ENCODE measurements at places on chromosomes 3 and 15. TPM values are rescaled to one million over a fixed set of nuclear protein-coding genes. Genes with fewer than 3 reads are reported as not detected.

DNA sequence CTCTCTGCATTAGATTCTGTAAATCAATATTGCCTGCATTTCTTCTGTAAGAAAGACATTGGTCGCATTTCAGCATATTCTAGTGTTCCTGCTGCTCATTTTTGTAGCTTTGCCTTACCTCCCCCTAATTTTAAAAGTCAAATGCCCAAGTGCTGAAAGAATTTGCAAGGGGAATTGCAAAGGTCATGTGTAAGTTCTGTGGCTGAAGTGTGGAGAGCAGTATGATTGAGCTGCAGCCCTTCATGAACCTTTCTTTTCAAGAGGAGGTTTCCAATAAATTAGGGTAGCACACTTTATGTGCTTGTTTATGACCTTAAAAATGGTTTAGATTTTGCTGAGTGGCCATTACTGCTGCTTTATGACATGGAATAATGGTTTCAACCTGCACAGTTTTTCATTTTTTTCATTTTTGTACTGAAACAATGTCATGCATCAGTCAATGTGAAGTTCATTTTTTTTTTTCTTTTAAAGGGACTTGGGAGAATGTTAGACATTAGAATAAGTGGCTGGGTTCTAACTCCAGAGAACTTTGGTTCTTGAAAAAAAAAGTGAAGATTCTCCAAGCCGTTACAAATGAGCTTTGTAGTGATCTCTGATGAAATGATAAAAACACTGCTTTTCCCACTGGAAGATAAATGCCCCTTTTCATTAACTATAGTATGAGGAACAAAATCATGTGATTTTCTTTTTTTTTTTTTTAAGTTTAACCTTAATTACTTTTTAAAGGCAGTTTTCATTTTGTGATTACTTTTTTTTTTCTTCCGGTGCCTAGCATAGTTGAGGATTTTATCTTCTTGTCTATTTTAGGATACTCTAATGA lies 99.6 kb downstream of the MITF start:
- DNase-seq, result no peak

Gene CHRNA7
- polyA plus RNA-seq, result 25.3 TPM

Gene PLA2G4B
- polyA plus RNA-seq, result 21.8 TPM

DNA sequence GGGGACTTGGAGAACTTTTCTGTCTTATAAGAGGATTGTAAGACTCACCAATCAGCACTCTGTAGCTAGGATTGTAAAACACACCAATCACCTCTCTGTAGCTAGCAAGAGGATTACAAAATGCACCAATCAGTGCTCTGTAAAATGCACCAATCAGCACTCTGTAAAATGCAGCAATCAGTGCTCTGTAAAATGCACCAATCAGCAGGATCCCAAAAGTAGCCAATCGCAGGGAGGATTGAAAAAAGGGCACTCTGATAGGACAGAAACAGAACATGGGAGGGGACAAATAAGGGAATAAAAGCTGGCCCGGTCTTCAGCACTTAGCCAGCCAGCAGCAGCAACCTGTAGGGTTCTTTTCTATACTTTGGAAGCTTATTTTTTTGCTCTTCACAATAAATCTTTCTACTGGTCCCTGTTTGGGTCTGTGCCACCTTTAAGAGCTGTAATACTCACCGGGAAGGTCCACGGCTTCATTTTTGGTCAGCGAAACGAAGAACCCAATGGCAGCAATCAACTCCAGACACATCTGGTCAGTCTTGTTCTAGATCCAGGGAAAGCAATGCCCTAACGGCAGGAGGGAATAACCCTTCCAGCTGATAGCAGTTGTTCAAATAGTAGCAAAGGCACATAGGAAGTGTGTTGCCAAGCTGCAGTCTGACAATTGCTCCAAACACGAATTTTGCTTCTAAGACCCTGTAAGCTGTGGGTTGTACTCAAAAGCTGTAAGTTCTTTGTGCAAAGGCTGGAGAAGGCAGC lies 135.6 kb downstream of the TJP1 start:
- DNase-seq, result no peak

GRCh38 chr3:37905346-37905745 lies 43.7 kb downstream of the CTDSPL start:
- DNase-seq, result no peak

Gene DGKG
- polyA plus RNA-seq, result 4.8 TPM

Gene RARRES1
- 72.2 TPM for polyA plus RNA-seq

GRCh38 chr15:96500508-96500907 lies 170.0 kb downstream of the NR2F2 start:
- no peak for DNase-seq

DNA sequence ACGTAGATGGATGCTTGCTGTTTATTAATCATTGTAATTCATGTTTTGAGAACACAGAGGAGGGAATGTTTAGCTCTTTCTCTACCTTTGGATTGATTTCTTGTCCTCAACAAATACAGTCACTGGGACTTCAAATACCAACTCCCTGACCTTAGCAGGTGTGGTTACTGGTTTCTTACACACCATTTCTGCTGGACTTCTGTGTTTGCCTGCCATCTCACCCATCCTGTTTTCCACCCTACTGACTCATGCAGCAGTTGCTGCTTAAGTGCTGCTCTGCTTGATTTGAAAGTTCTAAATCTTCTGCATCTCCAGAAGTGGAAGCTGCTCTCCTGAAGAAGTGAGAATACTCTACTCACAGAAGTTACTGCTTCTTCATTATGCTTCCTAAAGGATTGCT lies 170.3 kb downstream of the ZPLD1 start:
- no peak for DNase-seq

Gene ITGA11
- polyA plus RNA-seq, result 1.1 TPM

GRCh38 chr3:107661447-107662123 lies 138.8 kb downstream of the BBX start:
- DNase-seq, result no peak

- DNase-seq, result no peak
Measured at GRCh38 chr3:144638009-144638408, 666.4 kb downstream of the DIPK2A start.

Gene MIX23
- 41.2 TPM for polyA plus RNA-seq

DNA sequence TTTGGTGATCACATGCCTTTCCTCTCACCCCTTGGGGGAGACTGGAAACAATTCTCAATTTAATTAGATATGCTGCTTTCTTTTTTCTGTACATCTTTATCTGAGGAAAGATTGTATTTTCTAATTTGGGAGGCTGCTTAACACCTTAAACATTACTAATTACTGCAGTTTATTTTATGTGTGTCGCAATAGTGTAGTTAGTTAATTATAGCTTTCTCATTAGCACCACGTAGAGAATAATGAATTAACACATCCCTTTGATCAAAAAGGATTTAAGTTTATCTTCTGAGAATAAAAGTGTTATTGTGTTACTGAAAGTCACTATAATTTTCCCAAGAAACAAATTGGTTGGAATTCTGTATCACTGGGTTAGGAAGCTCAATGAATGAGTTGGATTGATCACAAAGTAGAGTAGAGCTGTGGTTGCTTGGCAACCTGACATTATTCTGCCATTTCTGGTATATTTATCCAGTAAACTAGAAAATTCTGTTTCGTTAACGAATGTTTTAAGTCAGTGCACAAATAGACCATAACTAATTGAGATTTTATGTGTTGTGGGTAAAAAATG lies 4.3 kb downstream of the CHL1 start:
- DNase-seq, result no peak

- DNase-seq, result no peak
Measured at GRCh38 chr3:71119171-71119570, 464.4 kb downstream of the FOXP1 start.

DNA sequence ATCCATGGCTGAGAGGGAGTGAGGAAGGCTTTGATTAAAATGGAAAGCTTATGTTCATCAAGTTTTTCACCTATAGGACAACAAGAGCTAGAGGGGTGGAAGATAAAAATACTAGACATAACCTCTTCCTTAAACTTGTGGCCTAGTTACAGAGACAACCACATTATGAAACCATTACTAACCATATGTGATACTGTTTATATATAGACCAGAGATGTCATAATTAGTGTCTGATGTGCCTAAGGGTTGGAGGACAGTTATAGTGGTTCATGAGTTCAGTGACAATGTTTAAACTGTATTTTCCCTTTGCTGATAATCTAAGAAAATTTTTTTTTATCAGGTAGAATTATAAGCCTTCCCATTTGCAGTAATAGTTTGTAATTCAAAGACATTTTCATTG lies 23.7 kb downstream of the PHLDB2 start:
- no peak for DNase-seq

- no peak for DNase-seq
Measured at GRCh38 chr3:164832216-164832615, 246.1 kb downstream of the SI start.

Gene ADAMTS17
- 2.0 TPM for polyA plus RNA-seq

DNA sequence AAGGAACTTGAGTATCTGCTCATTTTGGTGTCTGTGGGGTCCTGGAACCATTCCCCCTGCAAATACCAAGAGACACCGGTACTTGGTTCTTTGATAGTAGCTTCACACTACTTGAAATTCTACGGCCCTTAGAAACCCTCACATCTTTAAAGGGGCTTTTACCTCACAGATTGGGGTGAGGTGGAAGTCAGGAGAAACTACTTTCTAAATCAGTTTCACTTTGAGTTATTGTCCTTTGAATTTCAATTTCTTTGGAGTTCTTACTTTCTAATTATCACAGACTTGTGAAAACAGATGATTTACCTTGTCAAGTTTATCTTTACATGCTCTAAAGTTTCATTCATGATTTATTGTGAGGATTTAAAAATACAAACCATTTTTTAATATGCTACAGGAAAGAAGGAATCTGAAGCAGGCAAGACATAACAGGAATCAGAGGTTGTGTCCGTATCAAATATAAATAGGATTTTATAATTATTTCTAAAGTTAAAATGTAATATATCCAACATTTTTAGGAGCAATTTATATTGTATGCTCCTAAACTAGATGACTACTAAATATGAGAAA lies 98.9 kb downstream of the NEDD4 start:
- no peak for DNase-seq

DNA sequence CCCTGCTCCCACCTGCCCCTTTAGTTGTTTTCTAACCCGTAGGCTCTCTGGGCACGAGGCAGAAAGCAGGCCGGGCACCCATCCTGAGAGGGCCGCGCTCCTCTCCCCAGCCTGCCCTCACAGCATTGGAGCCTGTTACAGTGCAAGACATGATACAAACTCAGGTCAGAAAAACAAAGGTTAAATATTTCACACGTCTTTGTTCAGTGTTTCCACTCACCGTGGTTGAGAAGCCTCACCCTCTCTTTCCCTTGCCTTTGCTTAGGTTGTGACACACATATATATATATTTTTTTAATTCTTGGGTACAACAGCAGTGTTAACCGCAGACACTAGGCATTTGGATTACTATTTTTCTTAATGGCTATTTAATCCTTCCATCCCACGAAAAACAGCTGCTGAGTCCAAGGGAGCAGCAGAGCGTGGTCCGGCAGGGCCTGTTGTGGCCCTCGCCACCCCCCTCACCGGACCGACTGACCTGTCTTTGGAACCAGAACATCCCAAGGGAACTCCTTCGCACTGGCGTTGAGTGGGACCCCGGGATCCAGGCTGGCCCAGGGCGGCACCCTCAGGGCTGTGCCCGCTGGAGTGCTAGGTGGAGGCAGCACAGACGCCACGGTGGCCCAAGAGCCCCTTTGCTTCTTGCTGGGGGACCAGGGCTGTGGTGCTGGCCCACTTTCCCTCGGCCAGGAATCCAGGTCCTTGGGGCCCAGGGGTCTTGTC lies 48.5 kb downstream of the PGPEP1L start:
- no peak for DNase-seq

DNA sequence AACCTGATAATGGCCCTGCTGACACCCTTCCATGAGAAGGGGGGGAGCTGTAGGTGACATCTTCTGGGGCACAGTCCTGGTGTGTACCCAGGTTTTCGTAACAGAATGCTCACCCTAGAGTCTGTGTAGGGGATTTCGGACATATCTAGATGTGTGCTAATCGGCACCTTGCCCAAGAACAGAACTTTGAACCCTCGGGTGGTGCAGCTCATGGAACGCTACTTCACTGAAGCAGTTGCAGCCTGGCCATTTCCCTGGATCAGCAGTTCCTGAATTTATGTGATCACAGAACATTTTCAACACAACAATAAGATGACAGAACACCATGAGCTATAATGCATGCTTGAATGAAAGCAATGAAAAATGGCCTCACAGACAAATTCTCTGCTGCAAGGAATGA lies 57.5 kb upstream of the MUC13 start:
- no peak for DNase-seq

Gene BNIP2
- 82.3 TPM for polyA plus RNA-seq

- DNase-seq, result no peak
Measured at GRCh38 chr3:21790466-21790865, 39.5 kb upstream of the ZNF385D start.

DNA sequence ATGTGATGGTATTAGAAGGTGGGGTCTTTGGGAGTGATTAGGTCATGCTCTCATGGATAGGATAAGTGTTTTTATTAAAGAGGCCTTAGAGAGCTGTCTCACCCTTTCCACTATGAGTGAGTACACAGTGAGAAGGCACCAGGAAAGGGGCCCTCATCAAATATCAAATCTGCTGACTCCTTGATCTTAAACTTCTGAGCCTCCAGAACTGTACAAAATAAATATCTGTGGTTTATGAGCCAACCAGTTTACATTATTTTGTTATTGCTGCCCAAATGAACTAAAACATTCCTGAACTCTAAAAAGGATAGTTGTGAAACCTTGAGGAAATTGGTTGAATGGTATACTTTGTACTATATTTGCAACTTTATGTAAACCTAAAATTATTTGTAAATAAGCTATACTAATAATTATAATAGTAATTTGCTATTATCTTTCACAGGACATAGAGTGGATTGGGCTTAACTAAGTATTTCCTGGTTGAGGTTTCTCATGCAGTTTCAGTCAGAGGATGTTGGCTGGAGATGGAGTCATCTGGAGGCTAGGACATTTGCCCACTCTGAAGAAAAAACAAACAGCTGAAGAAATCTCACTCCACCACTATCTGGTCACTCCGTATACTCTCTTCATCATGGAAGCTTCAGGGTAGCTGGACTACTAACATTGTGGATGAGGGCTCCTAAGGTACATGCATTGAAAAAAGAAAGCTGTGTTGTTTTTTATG lies 1068.6 kb upstream of the CADM2 start:
- no peak for DNase-seq

Gene CCR9
- polyA plus RNA-seq, result 0.28 TPM

Gene ARL14
- polyA plus RNA-seq, result not detected

Gene EPHA6
- polyA plus RNA-seq, result 0.24 TPM

GRCh38 chr15:99721104-99721778 lies 12.0 kb downstream of the LYSMD4 start:
- DNase-seq, result no peak

GRCh38 chr3:70120357-70120966 lies 120.9 kb downstream of the SAMMSON start:
- no peak for DNase-seq

- DNase-seq, result no peak
Measured at GRCh38 chr3:64659617-64659978, 28.2 kb downstream of the ADAMTS9 start.

Gene CA12
- polyA plus RNA-seq, result 1.6 TPM

- DNase-seq, result no peak
Measured at GRCh38 chr15:88574655-88575054, 28.2 kb upstream of the DET1 start.

Gene SLC27A2
- polyA plus RNA-seq, result 4.2 TPM

Gene CCR4
- 3.1 TPM for polyA plus RNA-seq

GRCh38 chr3:29514912-29515311 lies 234.0 kb downstream of the RBMS3 start:
- no peak for DNase-seq

- peak; percentile 77 for DNase-seq
Measured at GRCh38 chr3:14137004-14137403, 12.2 kb downstream of the TMEM43 start.

- DNase-seq, result no peak
Measured at GRCh38 chr3:170766253-170766652, 103.7 kb downstream of the RPL22L1 start.
